Stimulated activated CD4-positive, alpha-beta T cell treated with anti-CD3 and anti-CD28 coated beads, Interleukin-1b, Interleukin-23, amount 100 ng/mL, for 1 hour (primary cell): ENCODE measurements at places on chromosomes 5 and 9.
A peak's percentile ranks its signal among the peaks of the same experiment; 100 is the strongest.

DNA sequence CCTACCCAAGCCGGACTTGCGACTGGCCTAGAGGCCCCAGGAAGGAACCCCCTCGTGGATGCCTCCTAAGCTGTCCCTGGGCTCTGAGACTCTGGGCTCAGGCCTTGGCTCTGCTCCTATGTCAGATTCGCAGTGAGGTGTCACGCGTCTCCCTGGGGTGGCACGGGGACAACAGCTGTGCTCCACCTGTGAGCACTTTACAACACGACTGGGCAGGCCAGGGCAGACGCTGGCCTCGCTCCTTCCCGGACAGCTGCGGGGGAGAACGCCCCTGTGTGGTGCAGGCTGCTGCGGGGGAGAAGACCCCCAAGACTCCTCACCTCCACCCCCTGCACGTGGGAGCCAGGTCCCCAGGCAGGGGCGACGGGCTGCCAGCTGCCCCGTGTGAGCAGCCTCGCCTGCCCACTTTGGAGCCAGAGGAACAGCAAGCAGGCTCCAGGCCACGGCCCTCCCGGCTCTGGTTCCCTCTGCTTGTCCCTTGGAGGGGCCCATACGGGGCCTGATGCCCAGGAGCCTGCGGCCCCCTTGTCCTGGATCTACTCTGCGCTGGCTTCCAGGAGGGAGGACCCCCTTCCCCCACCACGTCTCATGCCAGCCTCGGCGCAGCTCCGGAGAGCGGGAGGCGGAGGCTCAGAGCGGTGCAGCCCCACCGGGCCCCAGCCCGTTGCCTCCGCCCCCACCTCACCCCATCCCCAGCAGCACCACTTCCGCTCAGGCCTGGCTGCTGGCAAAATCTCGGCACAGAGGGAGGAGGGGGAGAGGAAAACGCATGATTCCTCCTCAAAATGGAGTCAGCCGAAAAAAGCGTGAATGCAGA, 36.0 kb downstream of the SARDH start:
- peak; percentile 24 for DNase-seq

GRCh38 chr5:137280656-137281055, 218.5 kb downstream of the SPOCK1 start:
- no peak for DNase-seq

- no peak for DNase-seq
Measured at GRCh38 chr9:90029996-90030395, 425.2 kb downstream of the GADD45G start.

- peak; percentile 66 for DNase-seq
Measured at GRCh38 chr9:120925535-120926396, 830 bp downstream of the TRAF1 start.

DNA sequence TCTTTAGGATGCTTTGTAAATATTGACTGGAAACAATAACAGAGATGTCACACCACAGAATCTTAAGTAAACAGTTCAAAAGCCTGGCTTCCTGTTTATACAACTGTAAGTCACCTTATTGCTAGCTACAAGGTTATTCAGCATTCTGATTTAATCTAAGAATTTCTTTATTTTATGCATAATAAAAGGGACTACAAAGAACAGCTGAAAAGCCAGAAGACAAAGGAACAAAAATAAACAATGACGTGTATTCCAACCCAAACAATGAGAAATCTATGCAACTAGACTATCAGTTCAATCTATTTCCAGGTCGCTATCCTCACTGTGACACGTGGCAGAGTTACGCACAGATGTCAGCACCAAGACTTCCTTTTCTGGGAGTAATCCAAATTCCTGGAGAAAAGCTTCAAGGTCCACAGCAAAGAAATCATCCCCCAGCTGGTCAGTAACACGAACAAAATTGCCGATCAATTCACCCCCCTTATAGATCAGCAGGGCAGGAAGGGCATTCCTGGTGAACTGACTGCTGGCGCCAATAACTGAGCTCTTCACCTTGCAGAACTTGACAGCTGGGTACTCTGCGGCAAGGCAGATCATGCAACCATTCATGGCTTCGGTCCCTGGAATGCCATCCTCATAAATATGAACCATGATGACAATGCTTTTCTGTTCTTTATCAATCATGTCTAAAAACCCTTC, 8.4 kb downstream of the PDCL start:
- DNase-seq: no peak

- DNase-seq: no peak
Measured at GRCh38 chr5:73564675-73565074, 764 bp downstream of the ANKRA2 start.

DNA sequence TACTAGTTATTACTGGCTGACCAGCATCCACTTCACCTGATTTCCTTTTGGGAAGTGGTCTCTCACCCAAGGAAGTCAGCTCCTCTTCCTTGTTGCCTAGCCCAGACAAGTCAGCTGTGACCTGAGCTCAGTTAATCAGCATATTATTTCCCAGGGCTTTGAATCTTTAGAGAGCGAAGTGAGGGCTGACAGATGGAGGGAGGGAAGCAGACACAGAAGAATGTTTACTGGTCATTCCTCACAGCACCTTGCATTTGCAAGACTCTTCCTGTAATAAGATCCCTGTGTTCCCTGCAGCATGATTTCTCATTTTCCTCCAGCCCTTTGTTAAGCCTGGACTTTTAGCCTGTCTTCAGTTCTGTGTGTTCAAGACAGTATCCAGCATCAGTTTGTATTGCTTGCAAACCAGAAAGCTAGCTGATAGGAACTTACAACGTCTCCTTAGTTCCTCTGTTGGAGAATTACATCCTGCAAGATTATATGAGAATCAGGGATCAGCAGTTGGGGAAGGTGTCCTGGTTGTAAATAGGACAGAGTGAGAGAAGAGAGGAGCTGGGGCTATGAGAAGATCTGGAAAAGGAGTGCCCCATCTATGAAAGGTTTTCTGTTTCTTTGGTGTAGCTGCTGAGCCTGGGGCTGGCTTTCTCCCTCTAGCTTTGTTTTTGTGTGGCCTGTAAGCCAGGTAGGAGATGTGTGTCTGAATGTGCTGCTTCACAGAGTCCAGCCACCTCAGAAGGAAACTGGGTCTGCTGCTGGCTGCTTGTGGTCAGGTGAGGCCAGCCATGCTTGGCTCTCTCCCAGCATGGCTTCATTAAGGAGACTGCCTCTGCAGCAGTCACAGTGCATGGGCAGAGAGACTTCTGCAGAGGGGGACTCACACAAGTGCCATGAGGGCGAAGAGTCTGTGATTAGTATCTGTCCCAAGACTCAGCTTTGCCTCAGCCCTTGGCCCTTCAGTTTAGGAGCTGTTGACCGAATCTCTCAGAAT, 50.3 kb downstream of the MAN2A1 start:
- no peak for DNase-seq

GRCh38 chr9:100670719-100671118, 92.8 kb downstream of the CAVIN4 start:
- no peak for DNase-seq

GRCh38 chr9:125515983-125516940, 190.7 kb downstream of the MAPKAP1 start:
- DNase-seq: no peak

GRCh38 chr5:28156981-28157380, 1118.6 kb upstream of the CDH9 start:
- DNase-seq: no peak

- DNase-seq: no peak
Measured at GRCh38 chr5:65790371-65791163, 68.6 kb downstream of the NLN start.

DNA sequence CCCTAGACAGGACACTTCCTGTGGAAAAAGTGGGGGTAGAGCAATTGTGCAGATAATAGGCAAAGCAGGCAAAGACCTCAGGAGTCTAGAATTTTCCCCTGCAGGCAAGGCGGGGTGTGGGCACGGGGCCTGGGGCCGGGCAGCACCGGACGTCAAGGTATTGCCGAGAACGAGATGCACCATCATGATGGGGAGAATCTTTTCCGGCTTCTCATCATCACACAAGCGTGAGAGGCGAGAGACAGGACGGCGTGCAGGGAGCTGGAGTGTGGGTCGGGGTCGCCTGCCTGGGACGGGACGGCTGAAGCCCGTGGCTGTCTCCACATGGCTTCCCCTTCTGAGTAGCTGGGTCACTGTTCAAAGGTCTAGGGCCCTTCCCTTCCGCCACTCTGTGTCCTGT, 44.5 kb downstream of the OLFM1 start:
- no peak for DNase-seq

DNA sequence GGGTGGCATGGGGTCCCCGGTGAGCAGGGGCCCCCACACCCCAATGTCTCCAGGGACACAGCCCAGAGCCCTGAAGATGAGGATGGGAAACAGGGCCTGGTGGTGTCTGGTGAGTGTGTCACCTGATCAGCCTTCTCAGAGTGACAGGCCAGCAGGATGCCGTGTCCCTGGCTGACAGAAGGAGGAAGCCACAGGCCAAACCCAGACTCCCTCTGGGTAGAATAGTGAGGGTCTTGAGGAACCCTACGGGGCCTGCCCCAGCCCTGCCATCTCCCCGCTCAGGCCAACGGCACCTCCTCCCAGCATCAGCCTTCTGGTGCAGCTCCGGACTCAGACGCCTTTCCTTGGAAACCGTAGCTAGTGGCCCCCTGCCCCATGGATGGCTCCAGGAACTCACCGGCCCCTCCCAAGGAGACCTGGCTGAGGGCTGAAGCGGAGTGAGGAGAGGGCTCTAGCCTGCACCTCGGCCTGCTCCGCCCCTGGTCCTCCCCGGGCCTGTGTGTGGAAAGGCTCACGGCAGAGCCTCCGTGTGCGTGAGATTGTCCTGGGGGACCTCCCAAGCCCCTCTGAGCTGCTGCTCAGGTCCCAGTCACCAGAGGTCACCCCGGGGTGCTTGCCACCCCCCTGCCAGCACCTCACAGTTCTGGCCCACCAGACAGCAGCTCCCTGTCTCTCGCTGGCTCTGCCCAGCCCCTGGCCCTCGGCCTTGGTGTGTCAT, 6.0 kb downstream of the RALGDS start:
- no peak for DNase-seq

DNA sequence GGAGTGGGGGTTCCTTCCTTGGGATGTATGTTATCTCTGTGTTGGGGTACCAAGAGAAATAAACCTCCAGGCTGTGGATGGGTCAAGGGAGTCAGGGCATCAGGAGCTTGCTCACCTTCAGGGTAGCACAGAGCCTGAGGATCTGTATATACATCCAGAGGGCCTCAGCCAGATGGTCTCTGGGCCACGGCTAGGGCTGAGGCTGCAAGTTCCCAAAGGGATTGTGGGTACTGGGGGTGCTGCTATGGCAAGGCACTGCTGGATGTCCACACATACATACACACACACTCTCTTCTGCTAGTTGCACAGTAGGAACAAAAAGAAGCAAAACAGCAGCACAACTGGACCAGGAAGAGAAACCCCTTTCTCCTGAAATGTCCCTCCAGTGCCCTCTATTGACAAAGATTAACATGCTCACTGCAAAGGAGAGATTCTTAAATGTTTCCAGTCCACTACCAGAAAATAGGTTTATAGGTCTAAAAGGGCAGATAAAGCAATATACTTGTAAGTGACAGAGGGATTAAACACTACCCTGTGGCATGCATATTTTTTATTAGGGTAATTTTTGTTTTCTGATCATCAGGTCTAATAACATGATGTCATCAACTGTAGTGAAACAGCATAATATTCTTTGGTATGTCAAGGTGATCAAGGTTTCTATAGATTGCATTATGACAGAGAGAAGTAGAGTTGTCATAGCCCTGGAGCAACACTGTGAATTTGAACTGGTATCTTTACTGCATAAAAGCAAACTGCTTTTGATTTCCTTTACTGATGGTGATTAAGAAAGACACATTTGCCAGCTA, 56.3 kb upstream of the KCNN2 start:
- no peak for DNase-seq

DNA sequence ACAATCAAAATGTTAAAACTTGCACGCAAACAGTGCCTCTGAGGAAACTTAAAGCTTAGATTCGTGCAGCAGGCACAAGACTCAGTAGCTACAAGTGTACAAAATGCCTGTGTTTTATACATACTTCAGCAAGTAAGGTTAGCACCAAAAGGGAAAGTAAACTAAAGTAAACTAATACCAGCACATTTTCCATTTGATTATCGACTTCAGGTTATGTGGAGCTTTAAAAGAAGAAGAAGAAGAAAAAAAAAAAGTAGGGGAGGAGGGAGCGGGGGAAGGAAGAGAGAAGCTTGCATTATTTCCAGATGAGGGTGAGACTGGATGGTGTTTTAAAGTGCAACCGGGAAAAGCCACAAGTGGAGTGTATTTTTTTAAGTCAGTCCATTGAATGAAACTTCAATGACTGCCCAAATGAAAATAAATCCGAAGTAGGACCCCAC, 596 bp upstream of the ADAMTS6 start:
- DNase-seq: no peak

- no peak for DNase-seq
Measured at GRCh38 chr5:151159649-151160373, 2.2 kb upstream of the ANXA6 start.

- no peak for DNase-seq
Measured at GRCh38 chr9:96621618-96622017, 2.0 kb upstream of the CDC14B start.

DNA sequence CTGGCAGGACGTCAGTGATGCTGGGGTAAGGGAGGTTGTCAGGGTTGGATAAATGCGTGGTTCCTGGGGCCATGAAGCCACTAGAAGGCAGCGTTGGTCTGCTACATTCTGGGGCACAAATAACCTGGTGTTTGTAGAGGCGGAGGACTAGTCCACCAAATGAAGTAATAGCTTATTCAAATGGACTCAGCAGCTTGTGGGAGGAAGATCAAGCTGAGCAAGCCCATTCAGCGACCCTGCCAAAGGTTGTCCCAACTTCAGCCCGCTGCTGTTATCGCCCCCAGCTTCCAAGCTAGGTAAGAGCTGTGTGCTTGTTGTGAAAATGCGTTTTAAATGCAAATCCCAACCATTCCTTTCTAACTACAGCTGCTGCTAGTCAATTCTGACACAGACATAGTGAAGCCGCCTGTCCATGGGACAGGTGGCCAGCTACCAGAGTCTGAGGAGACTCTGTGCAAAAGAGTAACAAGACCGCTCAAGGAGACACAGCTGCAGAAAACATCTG, 7.6 kb upstream of the FAM240B start:
- DNase-seq: no peak

DNA sequence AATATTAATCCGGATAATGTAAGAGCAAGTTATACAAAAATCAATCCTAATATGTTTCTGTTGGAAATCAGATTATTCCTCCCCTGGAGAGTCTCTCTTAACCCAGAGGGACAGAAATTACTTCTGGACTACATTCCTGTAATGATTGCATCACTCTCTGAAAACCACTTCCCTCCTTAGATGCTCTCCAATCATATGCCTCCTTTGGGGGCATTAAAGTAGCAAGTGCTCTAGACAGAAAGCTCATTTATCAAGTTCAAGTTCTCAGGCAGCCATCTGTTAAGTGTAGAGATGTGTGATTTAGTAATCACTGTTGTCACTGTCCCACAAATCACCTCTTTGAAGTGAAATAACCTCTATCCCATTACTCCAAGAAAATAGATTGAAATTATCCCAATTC, 247.1 kb downstream of the SLCO4C1 start:
- no peak for DNase-seq

- DNase-seq: no peak
Measured at GRCh38 chr9:81855538-81855937, 72.7 kb upstream of the SPATA31D4 start.

GRCh38 chr9:123445116-123445515, 89.1 kb downstream of the CRB2 start:
- no peak for DNase-seq

- DNase-seq: no peak
Measured at GRCh38 chr9:126624912-126625311, 11.2 kb downstream of the LMX1B start.

GRCh38 chr9:30198463-30199309, 2185.8 kb upstream of the ACO1 start:
- no peak for DNase-seq

- no peak for DNase-seq
Measured at GRCh38 chr5:6856653-6857052, 143.4 kb downstream of the TENT4A start.

GRCh38 chr5:117434254-117434653, 859.6 kb upstream of the SEMA6A start:
- no peak for DNase-seq
